Astrocyte (in vitro differentiated cells and primary cell): ENCODE measurements at places on chromosomes 2 and 18.

- DNase-seq: no peak
Measured at GRCh38 chr2:227192491-227192890, 28.1 kb downstream of the COL4A3 start.

GRCh38 chr18:2979129-2979528 is 33.8 kb downstream of the LPIN2 start:
- peak; percentile 70 for DNase-seq

- no peak for DNase-seq
Measured at GRCh38 chr18:42155024-42155423, 200.0 kb downstream of the PIK3C3 start.

DNA sequence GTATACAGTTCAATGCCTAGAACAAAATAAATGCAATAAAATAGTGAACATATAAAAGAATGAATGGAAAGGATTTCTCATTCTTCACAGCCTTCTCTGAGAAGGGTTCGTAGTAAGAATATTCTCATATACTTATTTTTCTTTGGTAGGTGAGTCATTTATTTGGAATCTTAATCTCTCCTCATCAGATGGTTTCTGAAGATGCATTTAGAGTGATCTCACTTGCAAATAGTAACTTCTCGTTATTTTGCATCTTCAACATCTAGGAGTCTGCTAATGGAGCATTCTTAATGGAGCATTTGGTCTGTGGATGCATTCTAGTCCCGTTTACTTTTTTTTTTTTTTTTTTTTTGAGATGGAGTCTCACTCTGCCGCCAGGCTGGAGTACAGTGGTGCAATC is 3.9 kb downstream of the UBXN4 start:
- peak; percentile 83 for DNase-seq

GRCh38 chr2:4765787-4766530 is 926.2 kb upstream of the SOX11 start:
- DNase-seq: no peak

DNA sequence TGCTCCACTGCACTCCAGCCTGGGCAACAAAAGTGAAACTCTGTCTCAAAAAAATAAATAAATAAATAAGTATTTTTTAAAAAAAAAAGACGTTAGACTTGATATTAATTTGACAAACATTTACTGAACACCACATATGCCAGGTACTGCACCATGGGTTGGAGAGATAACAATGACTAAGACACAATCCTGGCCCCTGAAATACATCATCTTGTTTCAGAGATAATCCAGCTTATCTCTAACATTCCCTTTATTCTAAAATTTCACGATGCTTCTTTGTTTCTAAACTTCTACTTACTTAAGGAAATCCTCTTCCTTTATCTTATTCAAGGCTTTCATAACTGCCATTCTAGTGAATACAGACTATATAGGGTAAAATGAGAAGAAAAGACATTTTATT is 55.0 kb upstream of the PEX13 start:
- DNase-seq: no peak

GRCh38 chr2:10911291-10912075 is at the start of gene KCNF1:
TSS of gene KCNF1 (plus strand) at chr2:10911934. CDS start at chr2:10912427, 493 bp downstream.
- peak; percentile 52 for DNase-seq

DNA sequence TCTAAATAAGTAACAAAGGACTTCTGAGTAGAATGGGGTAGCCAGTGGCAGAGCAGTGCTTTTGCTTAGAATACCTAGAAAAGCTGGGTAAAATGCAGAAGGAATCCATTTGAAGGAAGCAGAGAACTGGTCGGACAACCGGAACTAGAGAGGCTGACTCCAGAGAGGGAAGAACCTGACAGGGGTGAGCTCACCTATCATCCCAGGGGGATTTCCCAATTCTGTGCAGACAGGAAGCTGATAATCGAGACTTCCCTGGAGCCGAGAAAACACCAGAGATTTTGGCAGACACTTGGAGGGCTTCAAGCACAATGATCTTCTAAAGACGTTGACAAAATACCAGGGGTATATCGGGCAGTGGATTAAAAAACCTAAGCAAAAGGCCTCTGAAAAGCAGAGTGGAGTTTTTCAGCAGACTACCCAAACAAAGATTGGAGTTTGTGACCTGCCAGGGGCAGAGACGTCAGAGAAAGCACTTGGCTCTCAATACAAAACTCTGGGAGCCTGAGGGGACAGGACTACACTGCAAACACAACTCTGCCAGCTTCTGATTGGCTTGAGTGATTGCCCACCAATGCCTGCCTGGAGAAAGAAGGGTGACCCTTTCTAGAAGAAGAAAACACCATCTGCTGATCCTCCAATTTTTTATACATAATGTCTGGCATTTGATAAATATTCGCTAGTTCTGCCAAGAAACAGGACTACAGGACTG is 67.5 kb upstream of the TTN start:
- no peak for DNase-seq

- DNase-seq: no peak
Measured at GRCh38 chr2:119290859-119291587, 67.4 kb downstream of the STEAP3 start.

DNA sequence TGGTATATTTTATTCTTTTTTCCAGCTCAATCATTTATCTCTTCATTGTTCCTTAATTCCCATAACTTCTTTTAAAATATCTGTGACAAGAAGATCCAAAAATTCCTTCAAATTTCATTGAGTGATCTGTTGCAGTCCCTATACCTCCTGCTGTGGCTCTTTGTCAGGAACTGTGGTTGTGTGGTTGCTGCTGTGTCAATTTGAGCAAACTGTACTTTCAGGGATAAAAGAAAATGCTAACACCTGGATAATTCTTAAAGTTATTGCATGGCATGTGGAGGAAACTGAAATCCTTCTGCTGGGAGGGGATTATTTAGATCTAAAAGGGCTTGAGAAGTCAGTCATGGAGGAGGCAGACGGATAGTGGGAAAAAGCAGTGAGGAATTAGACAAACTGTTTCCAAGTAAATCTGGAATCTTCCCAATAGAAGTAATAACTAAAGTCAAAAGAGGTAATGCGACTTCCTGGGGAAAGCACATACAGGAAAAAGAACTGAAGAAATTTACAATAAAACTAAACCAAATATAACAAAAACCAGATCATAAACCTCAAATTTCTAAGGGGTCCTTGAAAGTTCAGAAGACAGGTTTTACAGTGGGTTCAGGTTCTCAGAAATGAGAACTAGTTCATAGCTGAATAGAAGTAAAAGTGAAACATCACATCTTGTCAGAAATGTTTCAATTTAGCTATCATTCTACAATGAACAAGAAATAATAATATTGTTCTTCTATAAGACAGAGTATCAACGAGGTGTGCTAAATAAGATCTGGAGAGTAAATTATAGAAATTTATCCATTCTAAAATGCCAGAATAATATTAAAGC is 33.5 kb upstream of the CD226 start:
- DNase-seq: no peak

DNA sequence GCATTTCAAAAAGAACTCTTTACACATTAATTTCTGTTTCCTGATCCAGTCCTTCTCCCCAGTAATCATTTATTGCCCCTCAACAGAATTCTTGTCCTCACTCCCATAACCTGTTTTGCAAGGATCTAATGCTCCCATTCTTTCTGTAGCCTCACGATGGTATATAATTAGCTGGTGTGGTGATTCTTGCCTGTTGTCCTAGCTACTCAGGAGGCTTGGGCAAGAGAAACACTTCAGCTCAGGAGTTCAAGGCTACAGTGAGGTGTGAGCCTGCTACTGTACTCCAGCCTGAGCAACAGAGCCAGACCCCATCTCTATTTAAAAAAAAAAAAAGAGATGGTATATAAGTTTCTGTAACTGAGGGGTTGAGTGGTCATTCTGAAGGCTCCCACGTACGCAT is 7.7 kb upstream of the TRAPPC8 start:
- no peak for DNase-seq

DNA sequence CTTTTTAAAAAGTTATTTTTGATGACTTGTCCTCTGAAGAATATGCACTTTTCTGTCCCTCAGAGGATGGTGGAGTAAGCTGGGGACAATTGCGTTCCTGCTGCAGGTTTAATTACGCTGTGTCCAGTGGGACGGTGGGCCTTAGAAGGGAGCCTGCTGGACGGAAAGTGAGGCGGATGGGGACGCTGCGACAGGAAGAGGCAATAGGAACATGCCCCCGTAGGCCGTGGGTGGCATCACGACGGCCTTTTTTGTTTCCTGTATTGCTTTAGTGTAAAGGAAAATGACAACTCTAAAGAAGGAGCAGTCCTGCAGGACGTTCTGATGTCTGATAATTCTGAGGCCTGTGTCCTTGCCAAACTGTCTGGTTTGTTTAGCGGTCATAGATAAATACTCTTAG is 121.6 kb downstream of the NFATC1 start:
- no peak for DNase-seq

DNA sequence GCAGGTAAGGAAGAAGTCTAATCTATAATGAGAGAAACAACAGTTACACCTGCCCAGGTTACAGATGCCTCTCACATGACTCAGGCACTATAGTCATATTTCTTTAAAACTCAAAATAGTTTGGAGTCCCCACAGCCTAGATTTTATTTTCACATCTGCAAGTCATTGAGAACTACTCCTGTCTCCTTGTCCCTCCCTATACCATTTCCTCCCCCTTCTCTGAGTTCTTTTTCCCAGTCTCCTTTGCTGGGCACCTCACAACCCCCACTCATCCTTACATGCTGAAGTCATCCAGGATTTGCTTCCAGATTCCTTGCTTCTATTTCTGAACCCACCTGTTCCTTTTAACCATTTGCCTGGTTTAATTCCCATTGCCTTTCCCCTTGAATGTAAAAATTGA is 73.1 kb upstream of the KCNE4 start:
- DNase-seq: no peak

DNA sequence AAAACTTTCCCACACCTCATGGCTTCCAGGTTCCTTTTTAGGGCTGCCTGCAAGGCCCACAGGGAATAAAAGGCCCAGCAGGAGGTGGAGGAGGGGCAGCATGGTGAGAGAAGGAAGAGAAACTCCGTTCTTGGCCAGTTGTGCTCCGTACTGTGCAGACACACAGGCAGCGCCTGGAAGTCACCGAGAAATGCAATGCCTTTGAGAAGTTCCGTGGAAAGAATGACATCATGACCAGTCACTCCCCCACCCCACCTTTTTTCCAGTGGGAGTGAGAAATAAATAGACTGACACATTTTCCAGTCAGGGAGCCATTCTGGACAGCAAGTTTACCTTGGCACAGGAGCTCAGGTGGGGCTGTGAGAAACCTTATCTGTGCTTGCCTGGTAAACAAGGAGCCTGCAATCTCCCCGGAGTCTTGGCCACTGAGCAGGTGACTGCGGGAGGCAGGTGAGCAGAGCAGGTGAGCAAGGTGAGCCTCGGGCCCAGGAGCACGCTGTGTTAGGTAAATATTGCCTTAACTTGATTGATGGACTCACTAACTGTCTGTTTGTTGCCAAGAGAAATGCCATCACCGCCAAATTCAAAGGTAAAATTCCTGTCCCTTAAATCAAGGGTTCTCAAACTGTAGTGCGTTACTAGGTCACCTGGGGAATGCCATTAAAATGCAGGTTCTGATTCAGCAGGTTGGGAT is 13.5 kb upstream of the LBH start:
- peak; percentile 10 for DNase-seq

DNA sequence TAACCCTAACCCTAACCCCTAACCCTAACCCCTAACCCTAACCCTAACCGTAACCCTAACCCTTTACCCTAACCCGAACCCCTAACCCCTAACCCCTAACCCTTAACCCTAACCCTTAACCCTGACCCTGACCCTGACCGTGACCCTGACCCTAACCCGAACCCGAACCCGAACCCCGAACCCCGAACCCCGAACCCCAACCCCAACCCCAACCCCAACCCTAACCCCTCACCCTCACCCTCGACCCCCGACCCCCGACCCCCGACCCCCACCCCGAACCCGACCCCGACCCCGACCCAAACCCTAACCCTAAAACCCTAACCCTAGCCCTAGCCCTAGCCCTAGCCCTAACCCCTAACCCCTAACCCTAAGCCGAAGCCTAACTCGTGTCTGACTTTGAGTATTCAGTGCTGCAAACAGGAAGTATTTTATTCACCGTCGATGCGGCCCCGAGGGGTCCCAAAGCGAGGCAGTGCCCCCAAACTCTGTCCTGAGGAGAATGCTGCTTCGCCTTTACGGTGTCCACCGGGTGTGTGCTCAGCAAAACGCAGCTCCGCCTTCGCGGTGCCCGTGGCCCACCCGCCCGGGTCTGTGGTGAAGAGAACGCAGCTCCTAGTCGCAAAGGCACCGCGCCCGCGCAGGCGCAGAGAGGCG is 36.0 kb downstream of the FAM110C start:
- DNase-seq: no peak

DNA sequence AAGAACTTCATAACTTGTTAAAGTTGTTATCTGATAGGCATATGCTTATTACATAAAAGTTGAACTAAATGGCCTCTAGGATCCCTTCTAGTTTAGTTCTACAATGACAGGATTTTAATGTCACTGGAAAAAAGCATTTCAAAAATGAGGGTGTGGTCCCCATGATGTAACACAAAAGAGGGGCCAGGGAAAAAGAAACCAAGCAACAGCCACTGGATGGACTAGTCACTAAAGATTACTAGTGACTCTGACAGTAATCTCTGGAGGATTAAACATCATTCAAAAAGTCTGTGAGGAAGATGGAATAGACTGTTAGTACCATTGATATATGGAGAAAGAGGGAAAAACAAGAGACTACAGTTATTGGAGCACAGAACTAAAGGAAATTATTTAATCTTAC is 22.6 kb downstream of the SEPTIN10 start:
- no peak for DNase-seq

DNA sequence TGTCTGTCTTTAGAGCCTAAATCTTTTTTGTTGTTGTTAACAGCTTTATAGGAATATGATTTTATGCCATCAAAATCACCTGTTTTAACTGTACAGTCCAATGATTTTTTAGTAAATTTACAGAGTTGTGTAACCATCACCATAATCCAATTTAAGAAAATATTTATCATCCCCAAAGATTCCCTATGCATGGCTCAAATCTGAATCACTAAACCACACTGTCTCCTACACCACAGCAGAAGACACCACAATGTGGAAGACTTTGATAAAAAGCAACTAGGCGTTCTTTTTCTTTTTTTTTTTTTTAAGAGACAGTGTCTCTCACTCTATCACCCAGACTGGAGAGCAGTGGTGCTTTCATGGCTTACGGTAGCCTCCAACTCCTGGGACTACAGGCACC is 99.6 kb downstream of the TXNL1 start:
- peak; percentile 72 for DNase-seq

- no peak for DNase-seq
Measured at GRCh38 chr2:236156095-236156859, 11.9 kb downstream of the GBX2 start.

- peak; percentile 45 for DNase-seq
Measured at GRCh38 chr2:149483004-149483605, 104.5 kb downstream of the MMADHC start.

GRCh38 chr2:235506291-235506996 is 12.6 kb downstream of the AGAP1 start:
- DNase-seq: no peak
